ENCODE measurements at places on chromosomes 6 and 20.

DNA sequence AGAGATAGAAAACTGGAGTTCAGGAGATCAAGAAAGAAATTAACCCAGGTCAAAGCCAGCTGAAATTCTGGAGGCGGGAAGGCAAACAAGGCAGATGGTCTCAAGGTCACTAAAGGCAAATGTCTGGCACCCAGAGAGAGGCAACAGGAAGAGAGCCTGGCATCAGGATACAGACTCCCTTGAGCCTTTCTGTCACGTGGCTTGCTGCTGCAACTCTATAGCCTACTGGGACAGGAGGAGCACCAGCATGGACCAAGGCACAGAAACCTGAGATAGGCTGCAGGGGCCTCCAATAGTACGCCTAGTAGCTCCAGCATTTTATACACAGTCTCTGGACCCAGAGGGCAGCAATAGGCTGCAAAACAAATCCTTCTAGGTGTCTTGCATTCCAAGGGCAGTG lies 75.1 kb downstream of the SEL1L2 start:
- no peak for DNase-seq

GRCh38 chr6:35260591-35261570 lies 1.3 kb downstream of the ZNF76 start:
- peak; percentile 41 for DNase-seq

- no peak for DNase-seq
These were observed 19.6 kb upstream of the GCLC start for GRCh38 chr6:53564401-53565065.

- DNase-seq: no peak
These were observed 14.0 kb downstream of the DPPA5 start for GRCh38 chr6:73340048-73340447.

All from eye (tissue), 1 donor.